NCI-H187 (cell line): ENCODE measurements at places on chromosomes 5 and 9.

DNA sequence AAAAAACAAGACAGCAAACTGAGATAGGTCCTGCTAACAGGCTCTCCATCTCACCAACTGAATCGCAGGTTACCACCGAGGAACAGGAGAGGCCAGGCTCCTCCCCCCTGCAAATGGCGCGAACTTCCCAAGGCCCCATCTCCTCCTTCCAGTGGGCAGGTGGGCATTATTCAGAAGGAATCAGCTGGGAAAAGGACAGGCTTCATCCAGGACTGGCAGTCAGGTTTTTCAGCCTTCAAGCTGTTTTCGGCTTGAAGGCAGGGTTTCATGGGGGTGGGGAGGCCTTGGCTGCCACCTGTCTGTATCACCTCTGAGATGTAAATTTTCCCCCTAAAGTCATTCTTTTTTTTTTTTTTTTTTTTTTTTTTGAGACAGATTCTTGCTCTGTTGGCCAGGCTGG, 79.4 kb downstream of the SFXN1 start:
- DNase-seq: no peak

DNA sequence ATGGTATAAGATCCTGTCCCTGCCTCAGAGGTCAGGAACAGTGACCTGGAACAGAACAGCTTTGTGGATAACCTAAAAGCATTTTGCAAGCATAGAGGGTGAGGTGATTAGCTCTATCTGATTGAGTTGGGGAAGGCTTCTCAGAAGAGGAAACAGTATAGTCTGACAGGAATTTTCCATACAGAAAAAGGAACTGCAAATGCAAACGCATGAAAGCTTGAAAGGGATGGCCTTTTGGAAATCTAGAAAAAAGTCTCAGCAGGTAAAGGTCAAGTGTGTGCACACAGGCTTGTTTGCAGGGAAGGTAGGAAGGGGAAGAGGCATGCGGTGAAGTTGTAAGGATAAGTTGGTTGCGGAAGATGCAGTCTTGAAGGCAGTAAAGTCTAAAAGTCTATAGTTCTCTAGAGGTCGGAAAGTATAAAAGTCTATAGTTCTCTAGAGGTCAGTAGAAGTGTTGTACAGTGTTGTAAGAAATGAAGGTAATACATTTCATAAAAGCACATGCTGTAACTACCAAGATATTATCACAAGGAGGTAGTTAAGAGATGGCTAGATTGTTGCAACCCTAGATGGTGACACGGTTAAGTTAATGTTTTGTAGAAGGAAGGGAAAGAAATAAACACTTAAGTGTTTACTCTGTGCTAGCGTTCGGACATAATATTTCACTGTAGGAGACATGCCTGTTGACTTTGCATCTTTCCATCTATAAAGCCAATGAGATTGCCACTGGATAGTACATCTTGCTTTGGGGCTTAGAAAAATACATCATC, 16.7 kb upstream of the HSPB3 start:
- DNase-seq: no peak

- DNase-seq: no peak
Measured at GRCh38 chr5:36724467-36725332, 118.3 kb downstream of the SLC1A3 start.

GRCh38 chr5:150612905-150613670, 27.4 kb upstream of the SYNPO start:
- no peak for DNase-seq

DNA sequence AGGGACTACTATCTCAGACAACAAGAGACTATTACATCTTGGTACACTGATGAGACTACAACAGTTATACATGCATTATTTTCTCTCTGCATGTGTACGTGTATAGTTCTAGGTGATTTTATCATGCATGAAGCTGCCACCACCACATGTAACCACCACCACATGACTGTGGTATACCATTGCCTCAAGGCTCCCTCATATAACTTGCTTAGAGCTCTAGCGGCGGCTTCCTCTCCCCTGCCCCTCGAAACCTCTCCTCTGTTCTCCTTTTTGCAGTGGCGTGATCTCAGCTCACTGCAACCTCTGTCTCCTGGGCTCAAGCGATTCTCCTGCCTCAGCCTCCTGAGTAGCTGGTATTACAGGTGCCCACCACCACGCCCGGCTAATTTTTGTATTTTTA, 162.3 kb downstream of the AOPEP start:
- DNase-seq: no peak

- DNase-seq: no peak
Measured at GRCh38 chr5:56574778-56575177, 240.6 kb upstream of the MAP3K1 start.

- DNase-seq: no peak
Measured at GRCh38 chr5:71596169-71596568, 9.0 kb downstream of the MCCC2 start.

- no peak for DNase-seq
Measured at GRCh38 chr9:70564468-70565335, 150.2 kb upstream of the KLF9 start.

GRCh38 chr5:94347130-94347529, 271.3 kb downstream of the KIAA0825 start:
- DNase-seq: no peak

DNA sequence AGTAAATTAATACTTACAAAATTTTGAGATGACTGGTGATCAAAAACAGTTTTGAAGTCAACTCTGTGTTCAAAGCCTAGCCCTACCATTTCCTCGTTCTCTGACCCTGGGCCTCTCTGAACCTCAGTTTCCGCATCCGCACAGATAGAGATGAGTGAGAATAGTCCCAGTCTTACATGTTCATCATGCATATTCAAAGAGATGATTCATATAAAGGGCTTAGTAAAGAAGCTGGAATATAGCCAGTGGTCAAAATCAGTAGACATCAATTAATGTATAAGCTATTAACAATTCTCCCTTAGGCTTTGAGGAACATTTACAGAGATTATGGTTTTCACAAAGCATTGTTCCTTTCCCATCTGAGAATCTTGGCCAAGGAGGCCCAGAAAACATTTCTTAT, 250.6 kb downstream of the SPOCK1 start:
- no peak for DNase-seq
